ENCODE measurements at places on chromosomes 1 and 21.

GRCh38 chr1:97636941-97637340 lies 283.9 kb downstream of the DPYD start:
- H3K27ac ChIP-seq = no peak overlapping the region
- H3K36me3 ChIP-seq = no peaks in the 10 kb centered on the region
- H3K27me3 ChIP-seq = no peaks in the 10 kb centered on the region
- DNase-seq = no peak
- no peak overlapping the region for H3K4me3 ChIP-seq
- no peaks in the 10 kb centered on the region for H3K4me1 ChIP-seq

DNA sequence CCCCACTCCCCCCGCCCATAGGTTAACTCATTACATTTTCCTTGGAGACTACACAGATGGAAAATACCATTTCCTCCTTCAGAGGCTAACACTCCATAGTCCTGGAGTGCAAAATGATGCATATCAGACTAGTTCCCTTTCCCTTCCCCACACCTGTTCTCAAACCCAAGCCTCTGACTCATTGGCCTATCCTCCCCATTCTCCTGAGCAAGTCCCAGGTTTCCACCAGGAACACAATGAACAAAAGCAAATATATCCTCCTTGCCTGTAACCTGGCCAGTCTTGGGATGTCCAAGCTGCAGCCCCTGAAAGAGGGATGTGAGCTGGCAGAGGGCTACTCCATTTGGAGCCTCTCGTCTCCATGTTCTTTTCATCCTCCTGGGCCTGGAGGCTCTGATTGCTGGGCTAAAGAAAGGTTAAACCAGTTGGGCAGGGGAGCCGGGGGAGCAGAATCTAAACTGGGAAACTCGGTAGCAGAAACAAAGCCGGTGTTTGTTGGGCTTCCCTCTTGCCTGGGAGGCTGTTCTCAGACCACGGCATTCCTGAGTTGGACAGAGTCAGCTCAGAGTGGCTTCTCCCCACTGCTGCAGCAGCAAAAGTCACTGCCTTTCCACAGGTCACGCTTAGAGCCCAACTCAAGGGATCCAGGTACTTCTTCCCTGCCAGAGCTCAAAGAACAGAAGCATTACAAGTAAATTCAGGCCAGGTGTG lies 13.9 kb downstream of the SSR2 start:
- no peaks in the 10 kb centered on the region for H3K27me3 ChIP-seq
- H3K36me3 ChIP-seq = peaks cover 32% of the 10 kb centered on the region
- no peaks in the 10 kb centered on the region for H3K4me1 ChIP-seq
- no peak overlapping the region for H3K27ac ChIP-seq
- no peak for DNase-seq

GRCh38 chr1:168613038-168613451 lies 36.6 kb downstream of the XCL1 start:
- no peak overlapping the region for H3K27ac ChIP-seq
- no peaks in the 10 kb centered on the region for H3K27me3 ChIP-seq
- H3K4me3 ChIP-seq = no peak overlapping the region
- no peaks in the 10 kb centered on the region for H3K4me1 ChIP-seq
- DNase-seq = no peak

DNA sequence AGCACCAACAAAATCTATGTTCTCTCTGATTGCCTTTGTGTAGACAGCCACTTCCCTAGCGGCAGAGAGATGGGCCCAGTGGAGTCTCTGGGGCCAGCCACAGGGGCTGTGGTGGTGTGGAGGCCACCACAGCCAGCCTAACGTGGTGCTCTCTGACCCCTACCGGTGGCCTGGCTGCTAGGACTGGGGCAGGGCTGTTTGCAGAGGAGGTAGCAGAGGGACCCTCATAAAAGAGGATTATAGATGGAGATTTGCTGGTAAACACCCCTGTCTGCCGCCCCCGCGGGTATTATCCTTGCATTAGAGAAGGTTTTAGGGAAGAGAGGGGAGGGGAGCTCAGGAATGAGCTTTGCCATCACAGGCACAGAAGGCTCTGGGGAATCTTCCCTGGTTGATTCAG lies 310.3 kb upstream of the VAMP3 start:
- no peaks in the 10 kb centered on the region for H3K27me3 ChIP-seq
- H3K4me3 ChIP-seq = no peak overlapping the region
- no peak overlapping the region for H3K27ac ChIP-seq

DNA sequence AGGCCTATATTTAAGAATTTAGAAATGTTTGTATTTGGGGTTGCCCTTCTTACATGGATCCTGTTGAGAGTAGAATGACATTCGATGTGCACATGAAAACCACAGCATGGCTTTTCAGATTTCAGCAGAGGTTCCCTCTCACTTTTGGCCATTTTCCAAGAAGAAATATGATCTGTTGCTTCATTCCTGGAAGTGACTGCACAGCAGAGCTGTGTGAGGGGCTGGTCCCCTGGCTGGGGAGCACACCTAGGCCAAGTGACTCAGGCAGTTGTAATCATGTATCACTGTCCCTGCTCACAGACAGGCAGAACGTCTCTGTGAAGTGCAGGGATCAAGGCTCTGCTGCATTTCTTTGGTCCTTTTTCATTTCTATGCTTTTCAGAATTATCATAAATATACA lies 32.3 kb downstream of the AGT start:
- H3K27me3 ChIP-seq = no peaks in the 10 kb centered on the region
- no peak overlapping the region for H3K27ac ChIP-seq
- DNase-seq = no peak
- no peak overlapping the region for H3K4me3 ChIP-seq

GRCh38 chr1:231020139-231020601 lies 19.9 kb downstream of the FAM89A start:
- peaks cover 7% of the 10 kb centered on the region for H3K4me1 ChIP-seq
- H3K36me3 ChIP-seq = no peaks in the 10 kb centered on the region
- H3K27ac ChIP-seq = no peak overlapping the region
- H3K4me3 ChIP-seq = no peak overlapping the region

DNA sequence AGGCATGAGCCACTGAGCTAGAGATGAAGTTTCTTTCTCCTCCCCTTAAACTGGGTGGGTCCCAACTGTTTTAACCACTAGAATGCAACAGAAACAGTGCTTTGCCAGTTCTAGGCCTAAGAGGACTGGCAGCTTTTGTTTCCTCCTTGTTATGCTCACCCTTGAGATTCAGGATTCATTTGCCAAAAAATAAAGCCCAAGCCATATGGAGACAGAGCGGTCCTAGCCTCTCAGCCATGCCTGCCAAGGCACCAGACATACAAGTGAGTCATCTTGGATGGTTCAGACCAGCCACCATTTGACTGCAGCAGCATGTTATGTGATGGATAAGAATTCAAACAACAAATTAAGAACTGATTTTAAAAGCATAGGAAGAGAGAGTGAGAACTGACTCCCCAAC lies 38.1 kb upstream of the STUM start:
- no peaks in the 10 kb centered on the region for H3K36me3 ChIP-seq
- H3K27me3 ChIP-seq = no peaks in the 10 kb centered on the region
- DNase-seq = no peak
- no peak overlapping the region for H3K4me3 ChIP-seq

GRCh38 chr1:110245876-110246620 lies 35.9 kb downstream of the KCNC4 start:
- H3K27ac ChIP-seq = no peak overlapping the region
- H3K4me1 ChIP-seq = peaks cover 8% of the 10 kb centered on the region
- no peaks in the 10 kb centered on the region for H3K36me3 ChIP-seq
- H3K4me3 ChIP-seq = no peak overlapping the region
- no peaks in the 10 kb centered on the region for H3K27me3 ChIP-seq

GRCh38 chr1:202590126-202590525 lies 120.1 kb downstream of the SYT2 start:
- no peaks in the 10 kb centered on the region for H3K4me1 ChIP-seq
- H3K4me3 ChIP-seq = no peak overlapping the region
- no peaks in the 10 kb centered on the region for H3K36me3 ChIP-seq
- no peak for DNase-seq
- no peaks in the 10 kb centered on the region for H3K27me3 ChIP-seq
- no peak overlapping the region for H3K27ac ChIP-seq

DNA sequence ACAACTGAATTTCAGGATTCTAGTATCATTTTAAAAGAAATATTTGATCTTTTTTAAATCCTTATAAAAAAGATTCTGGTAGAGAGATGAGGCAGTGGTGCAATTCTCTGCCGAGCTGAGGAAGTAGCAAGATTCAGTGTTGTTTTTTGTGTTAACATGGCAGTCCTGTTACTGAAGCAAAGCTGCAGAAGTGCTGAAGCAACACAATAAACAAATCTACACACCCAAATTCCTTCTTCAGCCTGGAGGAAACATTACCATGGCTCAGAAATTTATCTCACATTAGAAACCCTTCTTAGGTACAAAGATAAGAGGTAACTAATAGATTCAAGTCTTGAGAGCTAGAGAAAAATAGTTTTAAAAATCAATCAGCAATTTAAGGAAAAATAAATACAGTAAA lies 216.0 kb downstream of the DENND1B start:
- no peaks in the 10 kb centered on the region for H3K4me1 ChIP-seq
- no peak overlapping the region for H3K4me3 ChIP-seq
- no peak for DNase-seq

- H3K4me3 ChIP-seq = no peak overlapping the region
- H3K4me1 ChIP-seq = peaks cover 8% of the 10 kb centered on the region
- no peak overlapping the region for H3K27ac ChIP-seq
Measured at GRCh38 chr1:232017057-232017456, 390.5 kb downstream of the DISC1 start.

DNA sequence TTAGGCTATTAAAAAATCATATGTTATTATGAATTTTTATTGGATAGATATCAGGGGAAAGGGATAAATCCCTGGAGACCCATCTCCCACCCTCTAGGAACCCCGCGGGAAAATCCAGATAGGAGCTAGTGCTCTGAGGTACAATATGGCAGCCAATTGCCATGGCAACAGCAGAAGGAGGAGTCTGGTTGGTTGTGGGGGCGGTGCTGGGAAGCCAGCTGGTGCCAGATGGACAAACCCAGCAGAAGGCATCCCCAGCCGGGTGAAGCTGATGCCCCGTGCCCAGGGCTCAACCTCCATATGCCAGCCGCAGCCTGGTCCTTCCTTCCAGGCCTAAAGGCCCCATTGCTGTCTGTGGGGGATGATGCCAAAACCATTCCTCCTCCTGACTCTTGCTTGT lies 38.3 kb downstream of the RHBG start:
- no peak overlapping the region for H3K4me3 ChIP-seq
- no peaks in the 10 kb centered on the region for H3K36me3 ChIP-seq
- no peak overlapping the region for H3K27ac ChIP-seq

- no peak overlapping the region for H3K4me3 ChIP-seq
- H3K4me1 ChIP-seq = no peaks in the 10 kb centered on the region
- no peak for DNase-seq
- H3K36me3 ChIP-seq = no peaks in the 10 kb centered on the region
- H3K27ac ChIP-seq = no peak overlapping the region
Measured at GRCh38 chr1:58119971-58120370, 426.6 kb downstream of the OMA1 start.

- H3K27me3 ChIP-seq = no peaks in the 10 kb centered on the region
- H3K4me3 ChIP-seq = peak overlapping the region; percentile 27
- H3K36me3 ChIP-seq = peaks cover 19% of the 10 kb centered on the region
- peaks cover 23% of the 10 kb centered on the region for H3K4me1 ChIP-seq
- no peak overlapping the region for H3K27ac ChIP-seq
Measured at GRCh38 chr1:154328318-154329151, 3.2 kb downstream of the ATP8B2 start.

DNA sequence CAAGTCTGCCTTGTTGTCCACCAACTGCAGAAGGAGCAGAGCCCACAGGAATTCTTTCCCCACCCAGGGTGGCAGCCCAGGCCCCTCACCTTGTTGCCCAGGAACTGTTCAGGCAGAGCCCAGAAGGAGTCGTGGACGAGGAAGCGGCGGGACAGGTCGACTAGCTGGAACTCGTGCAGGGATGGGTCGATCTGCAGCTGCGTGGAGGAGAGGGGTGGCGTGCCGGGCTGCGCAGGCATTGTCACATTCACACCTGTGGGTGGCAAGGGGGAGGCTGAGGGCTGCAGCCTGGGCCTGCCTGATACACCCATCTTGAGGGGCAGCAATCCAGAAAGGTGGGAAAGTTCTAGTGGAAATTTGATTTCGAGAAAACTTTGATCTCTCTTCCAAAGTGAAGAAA lies 55.9 kb downstream of the HSPG2 start:
- no peaks in the 10 kb centered on the region for H3K27me3 ChIP-seq
- no peak overlapping the region for H3K4me3 ChIP-seq
- DNase-seq = no peak
- H3K27ac ChIP-seq = no peak overlapping the region
- H3K36me3 ChIP-seq = peaks cover 57% of the 10 kb centered on the region

DNA sequence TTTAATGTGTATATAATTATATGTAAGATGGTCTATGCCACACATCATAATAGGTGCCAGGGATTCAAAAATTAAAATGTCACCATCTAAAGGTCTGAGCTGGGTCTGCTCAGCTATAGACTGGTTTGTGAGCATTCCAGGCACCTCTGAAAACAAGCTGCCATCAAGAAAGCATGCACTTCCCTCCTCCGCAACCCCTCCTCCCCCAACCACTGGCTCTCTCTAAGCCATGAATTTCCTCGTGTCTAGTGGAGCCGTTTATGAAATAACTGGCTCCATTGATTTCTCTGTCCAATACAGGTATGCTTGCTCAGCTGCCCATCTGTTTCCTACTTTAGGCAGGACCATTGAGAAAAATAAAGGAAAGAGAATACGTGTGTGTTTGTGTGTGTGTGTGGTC lies 522.6 kb upstream of the PLXNA2 start:
- no peak for DNase-seq
- no peak overlapping the region for H3K4me3 ChIP-seq
- no peaks in the 10 kb centered on the region for H3K36me3 ChIP-seq
- no peaks in the 10 kb centered on the region for H3K4me1 ChIP-seq
- no peak overlapping the region for H3K27ac ChIP-seq
- H3K27me3 ChIP-seq = no peaks in the 10 kb centered on the region

DNA sequence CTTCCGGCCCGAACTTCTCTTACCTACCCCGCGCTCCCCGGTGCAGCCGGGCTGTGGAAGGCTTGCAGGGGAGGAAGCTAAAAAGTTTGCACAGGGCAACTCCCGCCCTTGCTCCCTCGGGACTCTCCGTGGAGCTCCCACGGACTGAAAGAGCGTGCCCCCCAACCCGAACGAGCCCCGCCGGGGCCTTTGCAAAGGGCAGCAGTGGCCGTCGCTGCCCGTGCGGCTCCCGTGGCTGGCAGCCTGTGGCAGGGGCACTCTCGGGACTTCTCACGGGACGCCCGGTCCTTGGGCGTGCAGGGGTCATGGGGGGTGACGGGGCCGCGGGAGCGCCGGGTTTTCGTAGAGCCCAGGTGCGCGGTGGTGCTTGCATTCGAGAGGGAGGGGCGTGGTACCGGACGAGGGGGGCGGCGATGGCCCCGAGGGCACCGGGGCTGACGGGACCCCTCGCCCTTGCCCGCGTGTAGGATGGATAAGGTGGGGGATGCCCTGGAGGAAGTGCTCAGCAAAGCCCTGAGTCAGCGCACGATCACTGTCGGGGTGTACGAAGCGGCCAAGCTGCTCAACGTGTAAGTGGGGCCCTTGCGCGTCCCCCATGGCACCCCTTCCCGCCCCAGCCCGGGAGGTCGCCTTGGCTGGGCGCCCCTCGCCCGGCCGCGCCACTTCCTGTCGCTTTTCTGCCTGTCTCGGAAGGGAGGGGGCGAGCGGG lies 711 bp downstream of the GADD45A start:
- peak overlapping the region; percentile 91 for H3K4me3 ChIP-seq
- peaks cover 13% of the 10 kb centered on the region for H3K36me3 ChIP-seq
- DNase-seq = no peak
- peaks cover 6% of the 10 kb centered on the region for H3K4me1 ChIP-seq

Data from H1 (cell line).